Myocyte (in vitro differentiated cells): ENCODE measurements at places on chromosomes 7 and 10.

- DNase-seq, result peak; percentile 51
Observed at GRCh38 chr7:88276605-88277153, 30.0 kb downstream of the STEAP4 start.

- DNase-seq, result no peak
Observed at GRCh38 chr7:91180746-91181145, 83.5 kb upstream of the FZD1 start.

GRCh38 chr7:78530351-78530750 lies 731.8 kb downstream of the PHTF2 start:
- DNase-seq, result peak; percentile 47

DNA sequence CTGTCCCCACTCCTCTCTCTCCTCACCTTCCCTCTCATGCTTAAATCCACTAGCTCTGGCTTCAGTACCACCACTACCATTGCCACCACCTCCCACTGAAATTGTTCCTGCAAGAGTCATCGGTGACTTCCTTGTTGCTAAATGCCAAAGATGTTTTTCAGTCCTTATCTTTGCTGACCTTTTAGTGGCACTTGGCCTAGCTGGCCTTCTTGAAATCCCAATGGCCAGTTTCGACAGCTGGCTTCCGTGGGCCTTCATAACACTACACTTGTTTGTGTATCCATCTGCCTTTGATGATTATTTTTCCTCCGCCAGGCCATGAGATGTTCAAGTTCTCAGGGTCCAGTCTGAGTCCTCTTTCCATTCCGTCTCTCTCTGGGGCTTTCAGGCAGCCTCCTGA lies 118.2 kb upstream of the NANOS1 start:
- DNase-seq, result peak; percentile 56

DNA sequence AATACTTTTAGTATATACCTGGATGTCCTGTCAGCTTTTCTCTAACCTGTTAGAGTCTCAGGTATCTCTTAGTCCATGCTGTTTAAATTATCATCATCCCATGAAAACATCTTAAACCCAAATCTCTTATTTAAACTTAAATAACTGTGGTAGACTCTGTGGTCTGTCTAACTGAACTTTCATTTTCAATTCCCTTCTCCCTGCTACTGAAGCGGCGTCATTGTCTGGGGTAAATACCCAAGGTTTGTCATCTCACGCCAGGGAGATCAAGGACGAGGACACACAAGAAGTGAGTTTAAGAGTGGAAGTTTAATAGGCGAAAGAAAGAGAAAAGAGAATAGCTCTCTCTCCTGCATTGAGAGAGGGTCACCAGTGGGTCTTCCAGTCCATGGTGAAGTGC lies 804.4 kb upstream of the CELF2 start:
- DNase-seq, result no peak

- no peak for DNase-seq
Observed at GRCh38 chr7:80937336-80937735, 18.5 kb upstream of the SEMA3C start.

DNA sequence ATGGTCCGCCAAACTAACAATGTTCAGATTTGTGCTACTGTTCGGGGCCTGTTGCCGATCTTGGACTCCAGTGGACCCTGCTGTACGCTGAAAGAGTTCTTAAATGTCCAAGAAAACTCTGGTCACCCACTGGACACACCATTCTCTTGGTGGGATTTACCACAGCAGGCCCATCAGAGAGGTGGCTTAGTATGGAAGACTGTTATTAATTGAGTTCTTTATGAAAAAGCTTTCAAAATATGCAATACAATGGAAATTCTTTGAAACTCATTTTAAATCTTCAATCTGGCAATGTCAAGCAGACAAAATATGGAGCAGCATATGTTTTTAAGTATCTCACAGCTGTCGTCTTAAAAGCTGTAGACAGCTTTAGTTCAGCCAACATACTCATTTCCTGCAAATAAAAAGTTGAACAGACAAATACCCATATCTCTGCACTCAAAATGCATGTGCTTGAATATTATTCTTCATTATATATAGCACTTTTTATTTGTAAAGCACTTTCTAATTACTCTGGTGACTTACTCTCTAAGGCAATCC lies 37.4 kb upstream of the GRM8 start:
- no peak for DNase-seq

- DNase-seq, result peak; percentile 83
Observed at GRCh38 chr7:121994625-121995410, 121.9 kb downstream of the PTPRZ1 start.

GRCh38 chr7:36116347-36117202 lies 36.5 kb upstream of the EEPD1 start:
- peak; percentile 42 for DNase-seq

GRCh38 chr7:12670743-12671520 lies 16.5 kb upstream of the ARL4A start:
- no peak for DNase-seq

DNA sequence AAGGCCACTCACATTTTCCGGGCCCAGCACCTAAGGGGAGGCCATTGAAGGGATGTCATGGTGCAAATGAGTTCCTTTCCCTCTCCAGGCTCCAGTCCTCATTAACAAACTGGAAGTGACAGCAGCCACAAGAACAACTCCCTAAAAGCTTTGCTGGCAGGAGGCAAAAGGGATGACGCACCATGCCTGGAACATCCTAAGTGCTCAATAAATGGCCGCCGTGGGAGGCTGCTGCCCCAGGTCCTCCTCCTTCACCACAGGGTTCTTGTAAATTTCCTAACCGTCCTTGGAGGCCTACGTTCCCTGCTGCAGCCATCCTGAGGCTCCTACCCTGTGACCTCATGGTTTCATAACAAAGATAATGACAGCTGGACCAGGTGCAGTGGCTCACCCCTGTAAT lies 41.3 kb upstream of the CAMK1D start:
- no peak for DNase-seq

- DNase-seq, result no peak
Observed at GRCh38 chr10:33638374-33638773, 303.9 kb upstream of the NRP1 start.

GRCh38 chr7:132533916-132534315 lies 42.4 kb downstream of the PLXNA4 start:
- DNase-seq, result no peak

GRCh38 chr10:19843487-19843886 lies 27.3 kb downstream of the PLXDC2 start:
- no peak for DNase-seq

DNA sequence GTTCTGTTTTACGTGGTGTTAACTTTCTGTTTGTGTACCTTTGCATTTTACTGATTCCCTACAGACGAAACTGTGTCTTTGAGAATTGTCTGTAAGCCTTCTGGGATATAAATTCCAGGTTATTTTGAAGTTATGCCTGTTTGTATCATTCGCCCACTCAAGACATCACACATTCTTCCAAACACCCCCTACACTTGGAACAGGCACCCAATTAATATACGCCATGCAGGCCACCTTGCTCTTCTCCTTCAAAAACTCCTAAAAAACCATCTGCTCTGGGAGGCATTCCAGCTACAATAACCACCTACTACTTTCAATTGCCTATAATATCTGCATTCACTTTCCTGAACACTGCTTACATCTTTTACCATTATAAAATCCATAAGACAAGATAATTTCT lies 453.3 kb downstream of the DGKB start:
- no peak for DNase-seq

DNA sequence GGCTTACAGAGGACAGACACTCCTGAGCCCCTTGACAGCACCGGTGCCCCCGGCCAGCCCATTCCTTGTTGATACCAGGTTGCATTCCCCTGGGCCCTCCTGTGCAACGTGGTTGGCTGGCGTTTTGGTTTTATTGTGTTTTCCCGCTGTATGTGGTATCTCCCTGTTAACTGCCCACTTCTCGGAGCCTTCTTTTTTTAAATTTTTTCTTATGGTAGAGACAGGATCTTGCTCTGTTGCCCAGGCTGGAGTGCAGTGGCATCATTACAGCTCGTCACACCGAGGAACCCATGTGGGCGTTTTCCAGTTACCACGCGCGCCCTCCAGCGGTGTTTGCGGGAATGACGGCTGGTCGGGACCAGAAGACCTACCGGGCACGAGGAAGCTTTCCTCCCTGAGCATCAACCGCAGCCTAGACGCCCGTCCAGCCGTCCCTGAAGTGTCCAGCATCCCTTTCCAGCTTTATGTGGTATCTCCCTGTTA lies 16.9 kb upstream of the ZFAND2A start:
- DNase-seq, result peak; percentile 64

DNA sequence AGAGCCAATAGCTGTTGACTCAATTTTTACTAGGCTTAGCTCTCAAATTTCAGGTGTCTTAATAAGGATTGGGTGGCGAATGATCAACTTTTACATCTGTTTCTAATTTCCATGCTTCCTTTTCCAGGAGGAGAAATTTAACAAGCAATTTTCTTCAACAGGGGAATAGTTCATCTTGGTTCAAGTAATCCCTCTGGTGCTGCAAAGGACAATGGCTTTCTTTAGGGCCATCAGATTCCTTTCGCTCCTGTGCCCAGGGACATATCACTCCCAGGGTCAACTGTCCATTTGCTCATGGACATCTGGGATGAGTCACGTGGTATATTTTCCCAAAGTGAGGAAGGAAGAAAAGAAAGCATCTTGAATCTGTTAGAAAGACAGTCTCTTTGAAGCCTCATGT lies 313.3 kb downstream of the FRMD4A start:
- no peak for DNase-seq

GRCh38 chr10:1411956-1412355 lies 325.4 kb downstream of the ADARB2 start:
- DNase-seq, result no peak

GRCh38 chr7:15556339-15557105 lies 5.3 kb downstream of the AGMO start:
- no peak for DNase-seq

DNA sequence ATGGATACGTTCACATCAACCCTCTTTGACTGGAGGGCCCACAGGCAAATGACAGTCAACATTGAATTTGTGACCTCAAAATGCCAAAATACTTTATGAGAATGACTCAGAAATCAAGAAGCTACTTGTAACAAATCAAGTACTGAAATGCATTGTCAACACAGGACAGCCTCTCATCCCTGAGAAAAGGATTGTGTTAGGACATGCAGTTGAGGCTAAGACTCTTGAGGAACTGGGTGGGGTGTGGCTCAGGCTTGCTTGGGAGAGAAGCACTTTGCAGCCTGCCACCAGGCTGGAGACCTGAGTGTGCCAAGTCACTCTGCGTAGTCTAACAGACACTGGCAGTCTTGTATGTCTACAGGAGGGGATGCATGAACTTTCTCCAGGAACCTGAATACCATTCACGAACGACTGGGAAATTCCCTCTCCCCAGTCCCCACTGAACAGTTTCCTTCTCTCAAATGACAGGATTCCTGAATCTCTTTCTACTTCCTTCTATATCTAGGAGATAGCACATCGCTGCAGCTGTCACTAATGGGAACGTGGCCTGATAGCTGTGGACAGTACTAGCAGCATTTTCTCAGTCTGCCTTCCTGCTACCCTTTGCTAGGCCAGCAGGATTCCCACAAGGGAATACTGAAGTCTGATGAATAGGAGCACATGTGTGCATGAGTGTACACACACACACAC lies 3.3 kb upstream of the SMO start:
- DNase-seq, result peak; percentile 77

DNA sequence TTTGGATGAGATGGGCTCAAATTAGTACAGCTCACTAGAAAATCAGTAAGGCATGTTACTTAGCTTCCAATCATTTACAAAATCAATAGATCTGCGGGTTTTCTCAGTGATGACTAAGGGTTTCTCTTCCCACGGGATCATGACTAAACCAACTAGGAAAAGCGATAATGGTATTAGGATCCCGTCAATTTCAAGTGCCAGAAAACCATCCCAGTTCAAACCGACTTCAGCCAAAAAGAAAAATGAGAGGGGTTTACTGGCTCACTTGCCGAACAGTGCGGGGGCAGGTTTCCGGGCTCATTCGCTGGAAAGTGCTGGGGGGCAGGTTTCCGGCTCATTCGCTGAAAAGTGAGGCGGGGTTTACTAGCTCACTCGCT lies 62.1 kb upstream of the LYZL2 start:
- peak; percentile 58 for DNase-seq

GRCh38 chr10:52756295-52756694 lies 16.3 kb downstream of the MBL2 start:
- DNase-seq, result no peak

DNA sequence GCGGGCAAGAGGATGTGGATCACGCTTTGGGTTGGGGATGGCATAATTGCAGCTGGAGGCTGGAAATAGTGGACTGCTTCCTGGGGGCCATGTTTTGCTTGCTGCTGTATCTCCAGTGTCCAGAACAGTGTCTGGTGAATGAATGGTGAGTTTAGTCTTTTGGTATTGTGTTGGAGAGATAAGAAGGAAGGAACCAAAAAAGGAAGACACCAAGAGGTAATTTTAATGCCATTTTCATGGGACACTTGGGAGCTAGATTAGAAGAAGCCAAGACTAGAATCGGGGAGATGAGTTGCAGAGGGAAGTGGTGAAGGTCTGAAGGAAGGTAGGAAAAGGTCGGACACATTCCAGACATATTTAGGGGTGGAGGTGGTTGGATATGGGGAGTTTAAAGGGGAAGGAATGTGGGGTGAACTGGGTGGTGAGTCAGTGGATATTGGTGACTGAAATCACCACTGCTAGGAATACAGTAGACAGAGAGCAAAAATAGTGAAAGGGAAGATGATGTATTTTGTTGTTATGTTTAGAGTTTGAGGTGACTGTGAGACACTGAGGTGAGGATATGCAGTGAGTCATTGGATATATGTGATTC lies 76.7 kb downstream of the CCNY start:
- peak; percentile 67 for DNase-seq

GRCh38 chr7:36185756-36186155 lies 32.7 kb downstream of the EEPD1 start:
- DNase-seq, result no peak

GRCh38 chr7:289756-290553 lies at the start of gene FOXL3:
Gene FOXL3, plus strand, starts transcription at chr7:290170. Its CDS starts 0 bp downstream, at chr7:290170.
- no peak for DNase-seq

DNA sequence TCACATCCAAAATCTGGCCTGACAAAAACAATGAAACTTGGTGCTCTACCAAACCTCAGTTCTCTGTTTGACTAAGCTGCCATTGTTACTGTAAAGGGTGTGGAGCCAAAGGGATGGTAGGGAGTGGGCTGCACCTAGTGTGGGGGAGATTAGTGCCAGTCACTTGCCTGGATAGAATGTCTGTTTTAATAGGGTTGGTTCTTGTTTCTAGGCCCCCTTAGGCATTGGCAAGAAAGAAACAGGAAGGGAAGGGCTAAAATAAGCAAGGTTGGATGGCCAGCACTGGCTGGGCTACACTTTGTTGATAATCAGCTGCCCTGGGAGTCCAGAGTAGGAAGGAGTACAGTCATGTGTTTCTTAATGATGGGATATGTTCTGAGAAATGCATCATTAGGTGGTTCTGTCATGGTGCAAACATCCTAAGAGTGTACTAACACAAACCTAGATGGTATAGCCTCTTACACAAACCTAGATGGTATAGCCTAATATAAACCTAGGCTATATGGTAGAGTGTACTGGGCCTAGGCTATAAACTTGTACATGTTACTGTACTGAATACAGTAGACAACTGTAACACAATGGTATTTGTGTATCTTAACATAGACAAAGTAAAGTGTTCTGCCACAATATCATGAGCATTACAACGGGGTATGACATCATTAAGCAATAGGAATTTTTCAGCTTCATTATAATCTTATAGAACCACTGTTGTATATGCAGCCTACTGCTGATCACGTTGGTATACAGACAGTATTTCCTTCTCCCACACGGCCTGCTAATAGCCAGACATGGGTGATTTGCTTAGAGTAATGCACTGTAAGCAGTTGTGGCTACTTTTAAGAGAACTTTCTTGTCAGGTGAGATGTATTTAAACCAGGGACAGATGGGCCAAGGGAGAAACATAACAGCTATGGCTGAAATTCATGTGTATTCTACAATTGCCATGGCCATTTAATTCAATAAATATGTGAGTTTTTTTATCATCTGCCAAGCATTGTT lies 15.4 kb downstream of the BBIP1 start:
- no peak for DNase-seq

- no peak for DNase-seq
Observed at GRCh38 chr10:69451784-69452251, 553 bp downstream of the TSPAN15 start.
